Osteoblast (primary cell): ENCODE measurements at places on chromosomes 6 and 20. TPM values are rescaled to one million over a fixed set of nuclear protein-coding genes. Genes with fewer than 3 reads are reported as not detected.

NOX3 gene
- not detected in 2 replicates for total RNA-seq

NFKBIE gene
- total RNA-seq = 3.2 and 4.7 TPM in 2 replicates

MATN4 gene
- under 0.01 TPM in 1 of 2 replicates, not detected in the other for total RNA-seq

LAMA2 gene
- total RNA-seq = 3.5 and 9.4 TPM in 2 replicates

NELFCD gene
- total RNA-seq = 41.3 and 46.7 TPM in 2 replicates

SIRPB1 gene
- 0.72 and 1.2 TPM in 2 replicates for total RNA-seq

SSTR4 gene
- total RNA-seq = not detected in 2 replicates

ADAM33 gene
- total RNA-seq = 3.5 and 11.2 TPM in 2 replicates

NKX2-2 gene
- under 0.01 TPM in 1 of 2 replicates, not detected in the other for total RNA-seq

PPT2 gene
- total RNA-seq = 6.5 and 8.3 TPM in 2 replicates

TSPO2 gene
- total RNA-seq = not detected in 2 replicates

NKAIN2 gene
- under 0.01 TPM in 2 replicates for total RNA-seq

PRR18 gene
- 0.29 TPM in 1 of 2 replicates, not detected in the other for total RNA-seq

LY6G6F gene
- total RNA-seq = not detected in 2 replicates

KCNQ2 gene
- total RNA-seq = 0.36 TPM in 1 of 2 replicates, not detected in the other

COL9A3 gene
- not detected in 2 replicates for total RNA-seq

CYP39A1 gene
- 4.1 and 4.3 TPM in 2 replicates for total RNA-seq

MAPK13 gene
- total RNA-seq = 4.3 and 6.8 TPM in 2 replicates

ADAT2 gene
- total RNA-seq = 2.2 and 3.8 TPM in 2 replicates

PRDM13 gene
- not detected in 2 replicates for total RNA-seq

OOEP gene
- 0.36 and 0.59 TPM in 2 replicates for total RNA-seq

CPNE5 gene
- under 0.01 TPM in 1 of 2 replicates, not detected in the other for total RNA-seq

SLC22A2 gene
- under 0.01 TPM in 2 replicates for total RNA-seq

DEF6 gene
- total RNA-seq = 0.29 and 0.72 TPM in 2 replicates

MCHR2 gene
- total RNA-seq = not detected in 2 replicates

DIDO1 gene
- 44.8 and 46.3 TPM in 2 replicates for total RNA-seq

TUBB1 gene
- total RNA-seq = not detected in 2 replicates
